Stimulated activated CD4-positive, alpha-beta T cell treated with anti-CD3 and anti-CD28 coated beads, Interleukin-12 subunit alpha, Interleukin-12 subunit beta, amount 100 ng/mL, for 24 hours (primary cell): ENCODE measurements at places on chromosomes 6 and 20.

GRCh38 chr6:109872968-109873545 lies 105.1 kb upstream of the GPR6 start:
- no peak for DNase-seq

DNA sequence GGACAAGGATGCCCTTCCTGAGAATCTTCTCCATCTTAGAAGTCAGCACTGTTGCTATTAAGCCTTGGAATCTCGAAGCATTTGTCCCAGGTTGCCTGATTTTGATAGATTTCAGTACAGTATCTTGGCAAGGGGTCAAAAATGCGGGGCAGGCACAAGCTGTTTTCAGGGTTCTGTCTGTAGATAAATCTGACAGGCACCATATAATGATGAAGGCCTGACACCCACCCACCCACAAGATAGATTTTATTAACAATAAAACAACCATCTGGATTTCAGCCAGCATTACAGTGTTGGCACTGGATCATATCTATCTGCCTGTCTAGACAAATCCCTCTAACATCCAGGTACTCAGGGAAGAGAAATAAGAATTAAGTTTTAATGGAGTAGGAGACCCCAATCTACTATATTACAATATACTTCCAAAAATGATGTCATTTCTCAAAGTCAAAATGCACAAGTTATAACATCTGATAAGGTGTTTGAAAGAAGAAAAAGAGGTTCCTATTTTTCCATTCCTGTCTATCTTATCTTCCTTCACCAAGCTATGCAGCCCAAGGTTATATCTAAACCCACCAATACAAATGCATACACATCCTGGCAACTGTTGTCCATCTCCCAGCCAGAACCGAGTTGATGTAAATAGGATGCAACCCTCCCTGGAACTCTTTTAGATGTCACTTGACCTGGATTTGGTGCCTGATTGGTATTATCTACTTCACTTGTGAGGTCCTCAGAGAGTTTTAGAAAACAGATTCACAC lies 10.7 kb downstream of the NEDD9 start:
- DNase-seq: no peak

DNA sequence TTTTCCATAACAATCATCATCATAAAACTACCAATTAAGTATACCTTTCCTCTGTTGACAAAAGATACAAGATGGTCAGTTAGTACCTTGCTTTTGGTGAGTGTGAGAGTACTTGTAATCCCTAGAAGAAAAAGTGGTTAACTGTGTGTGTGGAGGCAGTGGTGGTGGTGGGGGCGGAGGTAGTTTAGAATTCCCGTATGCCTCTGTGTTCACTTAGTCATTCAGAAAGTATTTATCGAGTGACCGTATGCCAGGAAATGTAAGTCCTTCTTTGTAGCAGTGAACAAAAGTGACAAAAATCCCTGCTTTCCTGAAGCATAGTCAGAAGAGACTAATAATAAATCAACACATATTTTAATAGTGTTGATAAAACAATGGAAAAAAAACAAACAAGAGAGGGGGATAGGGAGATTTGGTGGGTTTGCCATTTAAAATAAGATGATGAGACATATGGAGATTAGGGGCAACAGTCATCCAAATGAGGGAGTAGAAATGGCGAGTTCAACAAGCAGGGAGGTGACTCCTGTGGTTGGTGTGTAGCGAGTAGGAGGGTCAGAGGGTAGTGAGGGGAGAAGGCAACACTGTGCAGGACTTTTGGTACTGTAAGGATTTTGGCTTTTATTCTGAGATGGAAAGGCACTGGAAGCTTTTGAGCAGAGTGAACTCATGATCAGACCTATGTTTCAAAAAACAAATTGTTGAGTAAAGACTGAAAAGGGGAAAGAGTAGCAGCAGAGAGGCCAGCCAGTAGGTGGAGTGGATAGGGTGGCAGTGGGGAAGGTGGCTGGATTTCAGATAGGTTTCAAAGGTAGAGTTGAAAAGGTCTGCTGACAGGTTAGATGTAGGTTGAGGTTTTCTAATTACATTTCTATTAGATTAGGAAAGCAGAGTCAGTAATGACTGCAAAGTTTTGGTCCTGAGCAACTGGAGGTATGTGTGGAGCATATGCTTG lies 40.3 kb upstream of the SIM1 start:
- DNase-seq: no peak

DNA sequence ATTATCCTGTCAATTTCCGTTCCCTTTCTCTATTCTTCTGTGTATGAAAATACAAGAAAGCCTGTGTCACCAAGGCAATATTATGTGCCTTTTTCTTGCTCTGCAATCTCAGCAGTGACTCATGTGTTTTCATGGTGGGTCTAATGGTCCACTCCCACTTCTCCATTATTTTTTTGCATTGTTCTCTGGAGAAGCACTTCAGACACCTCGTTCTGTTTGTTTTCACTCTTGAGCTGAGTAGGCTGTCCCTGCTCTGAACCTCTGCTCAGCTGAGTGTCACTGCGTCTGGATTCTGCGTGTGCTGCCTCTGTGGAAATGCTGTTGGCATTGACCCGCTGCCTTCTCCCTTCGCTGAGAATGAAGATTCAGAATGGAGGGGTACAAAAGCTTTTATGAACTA lies 230.6 kb downstream of the TMEM242 start:
- DNase-seq: no peak

GRCh38 chr6:122997541-122998150 lies 1.6 kb downstream of the CLVS2 start:
- no peak for DNase-seq

DNA sequence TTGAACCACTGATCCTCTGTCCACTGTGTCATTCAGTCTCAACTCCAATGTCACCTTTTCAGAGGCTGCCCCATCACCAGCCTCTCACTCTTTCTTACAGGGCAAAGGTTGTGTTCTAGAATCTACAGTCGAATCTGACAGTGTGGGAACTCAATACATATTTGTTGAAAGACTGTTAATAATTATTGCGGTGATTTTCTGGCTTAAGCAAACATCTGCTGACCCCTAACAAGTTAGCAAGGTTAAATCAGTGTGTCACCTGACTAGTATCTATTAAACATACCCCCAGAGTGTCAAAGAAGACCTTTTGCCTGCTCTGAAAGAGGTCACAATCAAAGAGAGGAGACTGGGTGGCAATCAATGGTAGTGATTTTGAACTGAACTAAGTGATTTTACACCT lies 41.9 kb downstream of the ELOVL2 start:
- no peak for DNase-seq

DNA sequence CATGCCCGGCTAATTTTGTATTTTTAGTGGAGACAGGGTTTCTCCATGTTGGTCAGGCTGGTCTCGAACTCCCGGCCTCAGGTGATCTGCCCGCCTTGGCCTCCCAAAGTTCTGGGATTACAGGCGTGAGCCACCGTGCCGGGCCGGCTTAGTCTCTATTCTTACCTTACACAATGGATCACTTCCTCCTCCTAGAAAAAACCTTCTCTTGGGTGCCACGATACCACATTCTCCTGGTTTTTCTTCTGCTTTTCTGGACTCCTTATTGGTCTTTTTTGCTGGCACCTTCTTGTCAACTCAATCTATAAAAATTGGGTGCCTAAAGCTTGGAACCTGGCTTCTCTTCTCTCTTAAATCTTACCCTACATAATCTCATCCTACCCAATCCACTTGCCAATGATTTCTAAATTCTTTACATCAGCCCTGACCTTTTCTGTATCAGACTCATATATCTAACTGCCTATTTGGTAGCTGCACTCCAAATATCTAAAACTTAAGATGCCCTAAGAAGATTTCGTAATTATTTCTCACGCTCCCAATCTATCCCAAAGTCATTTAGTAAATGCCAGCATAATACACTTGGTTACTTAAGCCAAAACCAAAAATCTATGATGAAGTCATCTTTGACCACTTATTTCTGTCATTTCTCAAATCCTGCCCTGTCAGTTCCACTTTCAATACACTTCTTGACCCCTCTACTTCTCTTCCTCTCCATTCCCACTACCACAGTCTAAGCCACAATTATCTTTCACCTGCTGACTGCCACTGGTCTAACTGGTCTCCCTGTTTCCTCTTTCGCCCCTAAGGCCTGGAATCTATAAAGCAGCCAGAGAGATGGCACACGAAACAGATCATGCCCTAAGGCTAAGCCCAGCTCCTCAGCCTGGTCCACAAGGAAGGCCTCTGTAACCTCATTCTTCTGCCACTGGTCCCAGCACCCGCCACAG lies 43.2 kb downstream of the ELMO2 start:
- DNase-seq: no peak

GRCh38 chr20:36266189-36266588 lies 29.9 kb downstream of the AAR2 start:
- no peak for DNase-seq

- DNase-seq: no peak
Measured at GRCh38 chr6:26006086-26006939, 43.7 kb downstream of the TRIM38 start.

- no peak for DNase-seq
Measured at GRCh38 chr6:6350696-6351095, 30.2 kb upstream of the F13A1 start.

DNA sequence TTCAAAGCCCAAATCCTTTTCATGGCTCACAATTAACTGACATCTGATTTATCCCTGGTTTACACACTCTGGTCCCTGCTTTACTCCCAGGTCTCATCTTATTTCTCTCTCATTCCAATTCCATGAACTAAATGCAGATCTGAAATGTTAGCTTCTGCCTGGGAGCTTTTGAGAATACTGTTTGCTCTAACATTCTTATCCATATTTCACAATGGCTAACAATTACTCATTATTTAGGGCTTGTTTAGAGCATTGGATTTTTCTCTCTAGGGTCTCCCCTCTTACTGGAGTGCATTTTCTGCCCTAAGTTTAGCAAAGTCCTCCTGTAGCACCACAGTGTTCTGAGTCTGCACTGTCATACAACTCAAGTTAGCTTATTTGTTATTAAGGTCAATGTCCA lies 121.5 kb upstream of the HCRTR2 start:
- DNase-seq: no peak

GRCh38 chr6:74574794-74575193 lies 631.1 kb downstream of the COL12A1 start:
- DNase-seq: no peak

DNA sequence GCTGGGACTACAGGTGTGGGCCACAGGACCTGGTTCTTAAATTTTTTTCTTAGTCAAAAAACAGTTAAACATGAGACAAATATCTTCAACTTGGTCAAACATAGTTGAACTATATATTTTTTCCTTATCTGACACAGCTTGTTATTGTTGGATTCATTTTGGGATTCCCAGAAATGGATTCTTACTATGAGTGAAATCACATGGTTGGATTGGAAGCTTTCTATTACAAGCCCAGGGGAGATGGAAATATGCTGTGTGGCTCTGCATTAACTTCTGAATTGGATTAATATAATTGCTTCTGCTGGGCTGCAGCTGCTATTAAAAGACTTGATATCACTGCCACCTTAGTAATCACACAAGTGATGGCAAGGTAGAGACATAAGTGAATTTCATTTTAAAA lies 126.4 kb upstream of the DUSP22 start:
- no peak for DNase-seq

DNA sequence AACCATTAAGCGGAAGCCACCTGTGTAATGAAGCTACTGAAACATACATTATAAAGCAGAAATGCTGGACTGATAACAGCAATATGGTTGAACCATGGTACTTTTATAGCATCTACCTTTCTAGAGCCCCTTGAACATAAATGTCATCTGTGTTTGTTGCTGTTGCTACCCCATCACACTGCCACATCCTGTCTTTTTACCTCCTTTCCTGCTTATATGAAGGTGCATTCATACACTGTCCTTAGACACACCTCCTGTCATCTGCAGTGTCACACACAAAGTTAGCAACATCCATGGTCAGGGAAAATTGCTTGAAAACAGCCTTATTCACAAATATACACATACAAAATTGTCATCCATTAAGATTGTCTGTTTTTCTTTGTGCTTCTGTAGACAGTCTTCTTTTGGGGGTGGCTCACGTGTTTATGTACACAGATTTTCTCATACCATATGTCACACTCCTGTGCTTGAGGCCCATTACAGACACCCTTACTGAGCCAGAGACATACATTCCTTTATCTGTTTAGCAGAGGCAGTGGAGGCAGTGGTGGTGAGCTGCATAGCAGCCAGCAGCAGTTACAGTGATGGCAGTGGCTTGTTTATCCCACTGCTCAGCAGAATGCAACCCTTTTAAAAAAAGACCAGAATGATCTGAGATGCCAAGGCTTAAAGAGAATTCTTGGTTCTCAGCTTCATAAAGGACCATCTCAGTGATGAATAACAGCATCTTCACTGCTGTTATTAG lies 25.9 kb downstream of the C6orf62 start:
- DNase-seq: no peak

DNA sequence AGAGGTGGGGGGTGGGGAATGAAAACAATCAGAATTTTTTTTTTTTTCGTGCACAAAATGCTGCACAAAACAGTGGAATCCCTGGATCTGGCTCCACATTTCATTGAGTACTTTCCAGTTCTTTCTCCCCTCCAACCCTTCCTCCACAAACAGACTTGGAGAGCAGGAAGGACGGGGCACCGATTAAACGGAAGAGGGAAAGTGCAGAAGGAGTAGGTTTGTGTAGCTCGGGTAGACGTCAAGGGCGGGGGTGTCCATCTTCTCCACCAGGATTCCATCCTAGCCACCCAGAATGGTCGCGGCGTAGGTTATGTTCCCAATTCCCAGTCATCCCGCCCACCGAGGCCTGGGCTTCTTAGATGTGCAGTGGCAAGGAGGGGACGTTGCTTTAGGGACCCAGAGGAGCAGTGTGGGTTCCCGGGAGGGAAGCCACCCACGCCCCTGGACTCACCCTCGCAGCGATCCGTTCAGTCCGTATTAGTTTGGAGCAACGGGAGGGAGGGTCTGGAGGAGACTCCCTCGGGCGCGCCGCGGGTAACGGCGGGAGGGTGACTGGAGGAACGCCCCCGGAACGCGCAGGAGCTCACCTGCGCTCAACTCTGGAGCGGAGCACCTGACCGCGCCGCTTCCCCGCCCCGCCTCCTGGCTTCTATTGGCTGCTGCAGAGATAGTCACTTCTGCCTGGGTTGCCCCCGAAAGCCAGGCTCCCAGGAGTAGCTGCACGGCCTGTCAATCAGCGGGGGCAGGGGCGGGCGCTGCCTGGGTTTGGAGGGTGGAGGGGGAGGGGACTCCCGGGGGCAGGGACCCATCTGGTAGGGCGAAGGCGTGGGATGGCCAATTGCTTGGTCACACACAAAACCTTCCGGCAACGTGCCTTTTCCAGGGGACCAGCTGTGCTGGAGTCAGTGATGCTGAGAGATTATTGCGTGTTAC lies at the start of gene ENPP5:
ENPP5 (minus strand) TSS at position 624 of the 933 bp plus-strand sequence. CDS start 2,718 bp downstream, outside the sequence.
- peak; percentile 6 for DNase-seq
